ENCODE measurements at places on chromosomes 7 and 10.
A peak's percentile ranks its signal among the peaks of the same experiment; 100 is the strongest.

GRCh38 chr7:71385330-71385729, 253.4 kb downstream of the GALNT17 start:
- DNase-seq, result no peak

DNA sequence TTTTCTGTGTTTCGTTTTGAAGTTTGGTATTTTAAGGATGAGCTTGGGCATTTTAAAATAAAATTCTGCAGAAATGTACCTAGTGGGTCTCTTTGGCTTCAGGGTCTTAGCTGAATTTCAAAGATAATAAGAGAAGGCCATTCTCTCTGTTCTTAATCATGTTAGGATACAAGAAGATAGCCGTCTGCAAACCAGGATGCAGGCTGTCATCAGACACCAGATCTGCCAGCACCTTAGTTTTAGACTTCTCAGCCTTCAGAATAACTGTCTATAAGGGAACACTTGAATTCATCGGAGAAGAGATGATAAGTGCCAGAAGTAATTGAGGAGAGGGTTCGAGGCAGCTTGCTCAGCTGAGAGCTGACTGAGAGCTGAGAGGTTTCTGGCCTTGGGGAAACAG, 202.1 kb downstream of the REEP3 start:
- no peak for DNase-seq

- no peak for DNase-seq
Observed at GRCh38 chr7:98913612-98914011, 35.3 kb downstream of the TRRAP start.

DNA sequence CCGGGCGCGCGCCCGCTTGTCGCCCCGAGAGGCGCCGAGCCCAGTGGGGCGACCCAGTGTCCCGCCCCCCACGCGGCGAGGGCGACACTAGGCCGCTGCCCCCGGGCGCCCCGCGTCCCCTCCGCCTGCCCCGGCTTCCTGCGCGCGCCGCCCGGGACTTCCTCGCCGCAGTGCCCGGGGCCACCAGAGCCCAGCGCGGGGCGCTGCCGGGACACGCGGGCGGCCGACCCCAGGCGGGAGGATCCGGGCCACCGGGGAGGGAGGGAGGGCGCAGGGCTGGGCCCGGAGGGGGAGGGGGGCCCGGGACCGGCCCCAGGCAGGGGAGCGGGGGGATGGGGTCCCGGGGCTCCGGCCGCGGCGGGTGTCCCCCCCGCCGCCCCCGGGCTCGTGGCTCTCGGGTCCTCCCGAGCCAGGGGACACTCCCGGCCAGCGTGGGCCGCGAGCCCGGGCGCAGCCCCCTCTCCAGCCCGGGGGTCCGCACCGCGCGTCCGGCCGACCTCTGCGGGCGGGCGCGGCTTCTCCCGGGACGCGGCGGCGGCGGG, 435 bp upstream of the PWWP2B start:
- peak; percentile 66 for DNase-seq

DNA sequence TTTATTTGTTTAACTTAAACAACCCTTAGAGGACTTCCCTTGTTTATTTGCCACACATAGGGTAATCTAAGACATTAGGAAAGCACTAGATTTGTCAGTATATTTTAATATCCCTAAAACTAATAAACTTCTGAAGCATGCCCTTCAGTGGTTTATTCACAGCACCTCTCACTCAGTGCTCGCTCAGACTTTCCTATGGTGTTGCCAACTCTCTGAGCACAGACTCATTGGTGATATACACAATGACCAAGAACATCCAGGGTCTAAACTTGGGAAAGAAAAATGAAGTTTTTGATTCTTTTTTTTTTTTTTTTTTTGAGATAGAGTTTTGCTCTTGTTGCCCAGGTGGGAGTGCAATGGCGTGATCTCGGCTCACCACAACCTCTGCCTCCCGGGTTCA, 82.2 kb downstream of the RAB11FIP2 start:
- DNase-seq, result no peak

- DNase-seq, result peak; percentile 38
Observed at GRCh38 chr10:6473430-6473829, 106.6 kb downstream of the PRKCQ start.

Data from GM10248 (cell line).